Urinary bladder (tissue), 4 donors: ENCODE measurements at places on chromosomes 6 and 20. TPM values are rescaled to one million over a fixed set of nuclear protein-coding genes. Genes with fewer than 3 reads are reported as not detected.

The VIP gene
- 6.3 TPM for total RNA-seq

DNA sequence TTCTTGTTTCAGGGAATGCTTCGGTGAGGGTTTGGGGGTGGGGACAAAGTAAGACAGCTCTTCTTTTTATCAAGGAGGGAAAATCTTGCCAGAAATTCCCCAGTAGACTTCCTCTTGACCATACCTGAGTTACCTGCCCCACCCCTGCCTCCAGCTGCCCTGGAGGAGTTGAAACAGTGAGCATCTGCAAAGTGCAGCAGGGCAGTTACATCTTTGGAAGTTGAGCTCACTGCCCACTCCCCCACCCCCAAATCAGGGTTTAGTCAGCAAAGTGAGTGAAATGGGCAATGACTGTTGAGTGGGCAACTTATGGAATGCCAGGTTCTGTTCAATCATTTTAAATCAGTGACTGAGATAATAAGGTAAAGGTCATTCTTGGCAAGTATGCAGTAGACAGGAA lies 98.8 kb downstream of the BANF2 start:
- no peak for DNase-seq

DNA sequence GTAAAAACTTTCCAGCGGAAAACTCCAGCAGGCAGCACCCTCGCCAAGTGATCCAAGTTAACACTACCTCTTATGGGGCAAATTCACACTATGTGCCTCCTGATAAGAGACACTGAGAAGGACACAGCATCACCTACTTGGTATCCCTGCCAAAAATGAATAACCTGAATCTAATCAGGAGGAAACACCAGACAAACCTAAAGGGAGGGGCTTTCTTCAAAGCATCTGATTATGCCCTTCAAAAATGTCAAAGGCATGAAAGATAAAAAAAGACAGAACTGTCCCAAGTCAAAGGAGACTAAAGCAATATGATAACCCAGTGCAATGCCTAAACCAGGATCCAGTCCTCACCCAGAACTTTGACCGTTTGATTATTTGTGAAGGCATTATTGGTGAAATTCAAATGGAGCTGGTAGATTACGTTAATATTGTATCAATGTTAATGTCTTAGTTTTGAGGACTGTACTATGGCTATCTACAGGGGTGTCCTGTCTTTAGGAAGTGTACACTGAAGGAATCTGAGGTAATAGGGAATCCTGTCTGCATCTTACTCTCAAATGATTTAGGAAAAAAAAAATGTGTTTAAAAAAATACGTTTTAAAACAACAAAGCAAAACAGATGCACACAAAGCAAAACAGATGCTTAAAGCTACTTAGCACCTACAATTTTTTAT lies 8.3 kb downstream of the TBC1D7 start:
- DNase-seq = no peak

The GMPR gene
- 4.5 TPM for total RNA-seq

GRCh38 chr20:41360831-41361756 lies 5.5 kb downstream of the EMILIN3 start:
- DNase-seq = no peak

GRCh38 chr6:795046-795685 lies 102.2 kb upstream of the EXOC2 start:
- DNase-seq = no peak

GRCh38 chr20:40868551-40869217 lies 159.9 kb upstream of the TOP1 start:
- peak; percentile 45 for DNase-seq

The SRSF12 gene
- 8.6 TPM for total RNA-seq

The FAM217A gene
- not detected for total RNA-seq

GRCh38 chr6:161303628-161304340 lies 29.9 kb upstream of the AGPAT4 start:
- DNase-seq = no peak

The BCAS1 gene
- 28.1 TPM for total RNA-seq

DNA sequence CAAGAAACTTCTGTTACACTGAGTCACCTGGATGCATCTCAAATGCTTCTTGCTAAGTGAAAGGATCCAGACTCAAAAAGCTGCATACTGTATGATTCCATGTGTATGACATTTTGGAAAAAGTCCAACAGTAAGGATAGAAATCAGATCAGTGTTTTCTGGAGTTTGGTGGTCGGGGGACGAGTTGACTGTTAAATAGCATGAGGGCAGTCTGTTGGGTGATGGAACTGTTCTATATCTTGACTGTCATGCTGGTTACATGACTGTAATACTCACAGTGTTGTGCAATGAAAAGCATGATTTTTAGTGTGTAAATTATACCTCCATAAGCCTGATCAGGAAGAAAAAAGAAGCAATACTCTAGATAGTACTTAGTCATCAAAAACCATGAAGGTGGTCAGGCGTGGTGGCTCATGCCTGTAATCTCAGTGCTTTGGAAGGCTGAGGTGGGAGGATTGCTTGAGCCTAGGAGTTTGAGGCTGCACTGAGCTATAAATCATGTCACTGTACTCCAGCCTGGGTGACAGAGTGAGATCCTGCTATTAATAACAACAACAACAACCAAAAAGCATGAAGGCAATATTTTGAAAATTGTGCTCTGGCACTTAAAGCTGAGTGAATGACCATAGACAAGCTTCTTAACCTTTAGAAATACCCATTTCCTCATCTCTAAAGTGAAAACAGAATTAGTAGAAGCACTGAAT lies 30.5 kb upstream of the SASH1 start:
- DNase-seq = no peak

GRCh38 chr6:37005827-37006567 lies 542 bp downstream of the FGD2 start:
- no peak for DNase-seq

The KCNB1 gene
- total RNA-seq = 3.5 TPM

DNA sequence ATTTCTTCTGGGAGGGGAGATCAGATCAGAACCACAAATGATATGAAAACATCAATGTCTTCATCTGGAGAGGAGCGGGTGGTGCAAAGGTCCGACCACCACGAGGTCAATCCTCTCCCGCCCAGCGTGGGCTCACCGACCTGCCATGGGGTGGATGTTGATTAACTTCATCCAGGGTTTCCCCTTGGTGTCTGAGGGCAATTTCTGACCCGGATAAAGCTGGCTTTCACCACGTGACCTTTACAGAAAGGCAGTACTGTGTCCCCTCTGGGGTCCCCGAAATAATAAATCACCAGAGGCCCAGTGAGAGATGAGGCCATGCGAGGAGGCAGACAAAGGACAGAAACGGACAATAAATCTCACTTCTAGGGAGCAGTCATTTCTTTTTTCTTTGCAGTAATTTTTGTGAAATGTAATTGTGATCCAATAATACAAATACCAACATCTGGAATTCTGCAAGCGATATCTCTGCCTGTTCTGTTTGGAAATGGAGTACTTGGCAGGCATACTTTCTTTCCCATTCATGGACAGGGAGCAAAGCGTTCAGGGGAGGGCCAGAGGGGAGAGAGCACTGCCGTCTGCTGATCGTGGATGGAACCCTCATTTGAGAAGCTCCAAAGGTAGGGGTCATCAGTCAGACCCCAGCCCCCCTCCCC lies 55.1 kb upstream of the APCDD1L start:
- DNase-seq = peak; percentile 64

The GGTLC1 gene
- total RNA-seq = not detected

The MAP3K7 gene
- total RNA-seq = 63.2 TPM

The GMNN gene
- total RNA-seq = 44.7 TPM

The PACSIN1 gene
- 0.32 TPM for total RNA-seq

The ASIP gene
- total RNA-seq = not detected

DNA sequence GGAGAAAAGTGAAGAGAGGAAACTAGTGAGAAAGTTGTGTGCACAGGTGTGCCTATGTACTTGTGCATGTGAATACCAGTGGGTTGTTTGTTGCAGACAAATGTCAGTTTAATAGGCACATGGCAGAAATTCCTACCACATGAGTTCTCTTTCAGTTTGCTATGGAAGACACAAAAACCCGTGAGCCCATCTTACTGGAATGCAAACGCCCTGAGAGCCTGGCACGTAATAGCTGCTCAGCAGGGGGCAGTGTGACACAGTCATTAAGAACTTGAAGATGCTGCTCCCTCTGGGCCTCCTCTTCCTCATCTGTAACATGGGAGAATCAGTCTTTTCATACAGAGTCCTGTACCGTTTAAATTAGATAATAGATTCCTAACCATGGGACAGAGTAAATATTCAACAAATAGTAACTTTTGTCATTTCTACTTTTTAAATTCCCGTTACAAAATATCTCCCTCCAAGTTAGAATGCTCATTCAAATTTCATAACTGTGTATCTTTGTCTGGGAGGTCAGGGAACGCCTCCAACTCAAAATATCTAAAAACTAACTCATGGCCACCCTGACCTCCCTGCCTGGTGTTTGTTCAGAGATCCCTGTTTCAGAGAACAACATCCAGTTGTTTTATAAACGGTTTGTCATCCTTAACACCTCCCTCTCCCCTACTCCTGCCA lies 802.9 kb downstream of the MAFB start:
- no peak for DNase-seq

GRCh38 chr20:21156266-21156665 lies 30.4 kb downstream of the KIZ start:
- no peak for DNase-seq
